Thymus (tissue), 14 donors: ENCODE measurements at places on chromosomes 1 and 21.

- no peak for DNase-seq
These were observed 1.6 kb upstream of the IFNGR2 start for GRCh38 chr21:33401630-33401992.

GRCh38 chr1:15305468-15305770, 58.4 kb downstream of the FHAD1 start:
- DNase-seq: no peak

GRCh38 chr1:173328961-173329360, 121.8 kb upstream of the TNFSF4 start:
- DNase-seq: no peak

GRCh38 chr1:956636-957035, 2.4 kb downstream of the NOC2L start:
- DNase-seq: no peak

DNA sequence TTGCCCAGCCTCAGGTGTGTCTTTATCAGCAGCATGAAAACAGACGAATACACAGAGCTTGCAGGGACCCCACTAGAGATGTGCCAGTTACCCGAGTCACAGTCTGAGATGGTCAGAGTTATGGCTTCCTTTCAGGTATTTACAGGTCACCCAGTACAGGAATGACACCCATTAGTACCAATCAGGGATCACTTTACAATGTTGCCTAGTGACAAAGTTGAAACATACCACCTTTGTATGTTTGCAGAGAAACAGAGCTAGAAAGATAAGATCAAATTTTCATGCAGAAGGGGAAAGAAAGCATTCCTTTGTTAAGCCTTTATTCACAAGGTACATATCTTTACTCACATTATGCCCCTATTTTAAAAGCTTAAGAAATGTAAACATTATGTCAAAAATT, 137.6 kb downstream of the RGS7 start:
- no peak for DNase-seq

DNA sequence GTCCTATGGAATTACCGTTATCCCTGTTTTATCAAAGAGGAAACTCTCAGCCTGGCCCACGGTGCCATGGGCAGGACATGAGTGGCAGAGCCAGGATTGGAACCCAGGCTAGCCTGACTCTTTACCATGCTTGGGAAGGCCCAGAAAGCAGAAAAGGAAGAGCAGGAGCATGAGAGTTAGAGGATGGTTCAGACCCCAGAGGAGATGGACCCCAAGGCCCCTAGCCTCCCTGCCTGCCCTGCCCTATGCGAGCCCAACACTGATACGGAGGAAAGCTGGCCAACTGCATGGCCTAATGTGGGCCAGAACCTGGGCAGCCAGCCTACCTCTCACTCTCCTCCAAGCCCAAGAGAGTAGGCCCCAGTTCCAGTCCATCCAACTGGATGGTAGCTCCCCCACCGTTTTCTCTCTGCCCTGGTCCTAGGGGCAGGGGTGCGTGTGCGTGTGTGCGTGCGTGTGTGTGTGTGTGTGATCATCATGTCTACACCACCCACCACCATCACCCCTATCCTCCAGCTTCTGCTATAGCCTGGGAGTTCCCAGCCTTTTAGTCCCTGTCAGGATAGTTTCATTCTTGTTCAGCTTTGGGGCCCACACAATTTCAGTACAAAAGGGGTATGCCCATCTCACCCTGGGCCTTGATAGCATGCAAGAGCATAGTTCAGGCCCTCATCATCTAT, 15.4 kb upstream of the MEX3A start:
- DNase-seq: no peak

DNA sequence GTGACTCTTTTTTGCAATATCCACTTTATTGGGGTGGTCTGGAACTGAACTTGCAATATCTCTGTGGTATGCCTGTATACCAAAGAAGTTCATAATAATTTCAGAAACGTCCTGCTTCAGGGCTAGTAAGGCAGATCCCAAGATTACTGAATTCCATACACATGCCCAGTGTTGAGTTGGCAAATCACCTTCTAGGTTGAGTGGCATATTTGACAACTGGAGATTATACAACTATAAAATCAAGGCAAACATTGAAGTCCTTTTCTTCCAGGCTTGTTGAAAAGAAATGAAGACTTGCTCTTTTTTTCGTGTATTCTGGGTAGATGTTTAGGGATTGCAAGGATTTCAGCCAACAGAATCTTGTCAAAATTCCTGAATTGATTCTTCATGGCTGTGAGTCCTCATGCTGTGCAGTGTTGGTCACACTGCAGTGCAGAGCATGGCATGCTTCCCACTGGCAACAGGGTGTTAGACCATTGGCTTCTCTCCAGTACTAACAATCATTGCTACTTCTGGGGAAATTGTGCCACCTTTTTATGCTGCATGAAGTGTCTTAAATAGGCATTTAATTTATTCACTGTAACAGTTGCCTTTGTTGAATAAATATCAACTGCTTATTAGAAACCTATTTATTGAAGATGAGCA, 367.1 kb upstream of the ADGRL4 start:
- no peak for DNase-seq

- DNase-seq: no peak
These were observed 15.3 kb upstream of the AGPAT3 start for GRCh38 chr21:43849532-43850299.

- no peak for DNase-seq
These were observed 282.4 kb upstream of the SGIP1 start for GRCh38 chr1:66251546-66251945.

GRCh38 chr1:226454349-226454748, 46.5 kb upstream of the PARP1 start:
- DNase-seq: no peak

GRCh38 chr1:116722016-116722838, 32.0 kb upstream of the CD2 start:
- no peak for DNase-seq

GRCh38 chr1:202621446-202621845, 88.8 kb downstream of the SYT2 start:
- no peak for DNase-seq

GRCh38 chr1:41953291-41953690, 34.6 kb upstream of the HIVEP3 start:
- no peak for DNase-seq

DNA sequence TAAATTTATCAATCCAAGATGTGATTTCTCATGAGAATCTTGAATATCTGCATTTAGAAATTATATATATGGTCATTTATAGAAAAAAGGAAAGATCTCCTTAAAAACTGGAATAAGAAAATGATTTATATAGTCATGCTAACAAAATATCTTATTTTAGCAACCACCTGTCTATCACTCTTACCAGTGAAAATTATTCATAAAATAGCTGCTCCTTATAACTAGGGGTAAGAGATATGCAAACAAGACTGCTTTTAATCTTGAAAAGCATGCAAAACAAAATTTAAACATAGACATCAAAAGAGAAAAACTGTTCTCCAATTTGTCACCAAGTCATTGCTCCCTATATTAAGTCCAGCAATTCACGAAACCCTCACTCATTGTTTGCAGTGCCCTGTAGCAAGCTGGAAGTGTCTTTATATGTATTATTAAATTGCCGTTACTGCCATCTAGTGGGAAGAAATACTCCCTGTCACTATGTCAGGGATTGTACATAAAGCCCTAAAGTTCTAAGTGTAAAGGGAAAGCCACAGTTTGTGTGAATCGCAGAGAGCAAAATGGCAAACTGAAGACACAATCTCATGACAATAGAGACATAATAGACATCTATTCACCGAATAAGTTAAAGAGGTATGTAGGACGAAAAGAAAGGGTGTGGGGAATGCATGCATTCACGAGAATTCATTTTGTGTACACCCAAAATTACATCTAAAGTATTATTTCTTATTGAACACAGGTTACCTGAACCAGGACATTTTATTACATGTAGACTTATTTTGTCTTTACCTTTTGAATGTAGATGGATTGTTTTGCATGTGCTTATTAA, 600.5 kb downstream of the USP25 start:
- peak; percentile 55 for DNase-seq

DNA sequence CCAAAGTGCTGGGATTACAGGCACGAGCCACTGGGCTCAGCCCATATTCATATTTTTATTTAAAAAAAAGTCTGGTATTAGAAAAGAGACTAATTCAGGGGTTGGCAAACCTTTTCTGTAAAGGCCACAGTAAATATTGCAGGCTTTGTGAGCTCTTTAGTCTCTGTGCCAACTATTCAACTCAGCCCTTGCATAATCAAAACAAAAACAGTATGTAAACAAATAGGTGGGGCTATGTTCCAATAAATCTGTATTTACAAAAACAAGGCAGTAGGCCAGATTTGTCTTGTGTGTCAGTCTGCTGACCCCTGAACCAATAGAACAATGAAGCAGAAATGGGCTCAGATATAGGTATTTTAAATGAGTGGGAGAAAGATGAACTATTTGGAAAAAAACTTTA, 49.3 kb downstream of the CDC42BPA start:
- DNase-seq: no peak

- DNase-seq: no peak
These were observed 554 bp upstream of the SLC39A1 start for GRCh38 chr1:153963850-153964331.

- no peak for DNase-seq
These were observed 4.9 kb upstream of the ABCA4 start for GRCh38 chr1:94125551-94126514.

DNA sequence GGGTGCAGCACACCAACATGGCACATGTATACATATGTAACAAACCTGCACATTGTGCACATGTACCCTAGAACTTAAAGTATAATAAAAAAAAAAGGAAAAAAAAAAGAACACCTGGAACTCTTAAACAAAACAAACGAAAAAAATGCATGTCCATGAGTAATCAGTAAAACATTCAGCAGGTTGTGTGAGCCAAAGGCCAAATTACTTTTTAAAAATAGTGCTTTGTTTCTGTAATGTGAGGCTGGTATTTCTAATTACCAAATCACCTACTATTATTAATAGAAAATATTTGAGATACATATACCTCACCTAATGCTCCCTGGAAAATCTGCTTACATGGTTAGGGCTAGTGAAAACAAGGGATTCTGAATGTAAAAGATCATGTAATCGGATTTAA, 294.4 kb upstream of the NR5A2 start:
- DNase-seq: no peak

DNA sequence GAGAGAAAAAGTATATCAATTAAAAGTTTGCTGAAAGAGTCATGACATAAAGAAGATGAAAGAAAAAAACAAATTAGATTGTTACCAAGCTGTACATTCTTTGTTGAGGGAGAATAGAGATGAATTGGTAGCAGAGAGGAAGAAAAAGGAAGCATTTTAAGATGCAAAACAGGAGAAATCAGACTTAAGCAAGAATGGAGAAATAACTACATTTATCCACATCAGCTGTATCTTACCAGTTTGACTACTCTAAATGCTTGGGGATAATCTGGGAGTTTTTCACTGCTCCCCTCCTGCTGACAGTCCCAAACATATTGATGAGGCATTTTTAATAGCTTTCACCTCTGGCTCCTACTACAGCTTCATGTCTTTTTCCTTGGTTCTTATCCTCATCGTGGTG, 16.8 kb upstream of the PTPRC start:
- DNase-seq: no peak

DNA sequence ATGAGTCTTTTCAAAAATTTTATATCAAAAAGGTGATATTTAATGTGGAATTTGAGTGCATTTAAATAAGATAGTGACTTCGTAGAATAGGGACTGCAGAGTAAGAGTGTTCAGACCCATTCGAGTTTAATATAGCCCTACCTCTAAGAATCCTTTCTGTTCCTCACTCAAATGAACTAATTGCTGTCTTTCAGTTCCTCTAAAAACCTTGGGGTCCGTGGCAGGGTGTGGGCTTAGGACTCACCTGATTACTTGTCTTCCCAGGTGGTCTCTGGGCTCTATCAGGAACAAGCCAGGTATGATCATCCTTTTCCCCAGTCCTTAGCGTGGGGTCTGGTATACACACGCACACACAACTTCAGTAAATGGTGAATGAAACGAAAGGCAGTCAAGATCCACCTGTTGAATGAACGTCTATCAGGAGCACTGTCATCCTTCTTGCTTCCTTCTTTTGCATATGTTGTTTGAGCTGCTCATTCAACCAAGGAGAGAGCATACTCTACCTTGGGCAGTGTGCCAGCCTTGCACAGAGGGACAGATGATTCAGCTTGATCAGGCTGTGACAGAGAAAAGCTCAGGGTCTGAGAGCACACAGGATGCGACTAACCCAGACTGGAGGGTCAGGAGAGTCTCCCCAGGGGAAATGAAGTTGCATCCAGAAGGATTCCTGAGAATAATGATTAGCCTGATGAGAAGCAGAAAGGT, 1.2 kb upstream of the RNF11 start:
- DNase-seq: no peak

DNA sequence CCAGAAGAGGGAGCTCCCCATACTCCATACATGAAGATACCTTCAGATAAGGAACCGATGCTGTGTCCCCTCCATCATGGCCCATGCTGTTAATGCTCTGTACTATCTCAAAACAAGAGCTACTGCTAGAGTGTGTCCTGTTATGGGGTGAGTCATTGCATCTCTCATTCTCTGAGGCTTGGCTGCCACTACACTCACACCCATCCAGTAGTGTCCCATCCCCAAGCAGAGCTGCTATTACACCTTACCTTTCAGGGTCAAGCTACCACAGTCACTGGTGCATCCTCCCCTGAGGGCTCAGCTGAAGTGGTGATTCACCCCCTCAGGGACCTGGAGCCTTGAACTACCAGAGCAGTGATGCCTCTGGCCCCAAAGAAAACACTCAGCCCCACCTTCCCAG, 198.5 kb downstream of the PLA2G4A start:
- DNase-seq: no peak

- no peak for DNase-seq
These were observed 45.7 kb downstream of the DMRTB1 start for GRCh38 chr1:53504901-53505300.

GRCh38 chr1:101193733-101194169, 43.1 kb upstream of the S1PR1 start:
- DNase-seq: no peak

DNA sequence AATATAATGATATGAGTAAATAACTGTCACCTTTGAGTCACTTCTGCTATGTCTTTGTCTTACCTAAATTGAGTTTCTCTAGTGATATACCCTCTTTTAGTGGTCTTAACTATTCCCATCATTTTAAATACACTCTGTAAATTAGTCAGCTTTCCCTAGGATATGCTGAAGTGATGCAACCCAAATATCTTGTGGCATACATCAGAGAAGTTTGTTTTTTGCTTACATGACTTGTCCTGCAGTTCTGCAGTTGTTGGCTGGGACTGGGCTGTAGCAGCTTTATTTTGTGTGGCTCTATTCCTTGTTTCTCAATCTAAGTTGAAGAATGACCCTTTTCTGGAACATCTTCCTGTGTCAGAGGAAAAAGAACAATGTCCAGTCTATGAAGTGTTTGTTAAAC, 76.4 kb downstream of the TTC3 start:
- no peak for DNase-seq

- peak; percentile 57 for DNase-seq
These were observed 21.0 kb upstream of the PARP1 start for GRCh38 chr1:226428791-226429461.

GRCh38 chr1:13935336-13935735, 235.3 kb downstream of the PRDM2 start:
- no peak for DNase-seq

- no peak for DNase-seq
These were observed 17.0 kb upstream of the PIGC start for GRCh38 chr1:172460887-172461315.

GRCh38 chr1:233304489-233305102, 9.1 kb upstream of the PCNX2 start:
- DNase-seq: no peak
